ENCODE measurements at places on chromosomes 3 and 15.

DNA sequence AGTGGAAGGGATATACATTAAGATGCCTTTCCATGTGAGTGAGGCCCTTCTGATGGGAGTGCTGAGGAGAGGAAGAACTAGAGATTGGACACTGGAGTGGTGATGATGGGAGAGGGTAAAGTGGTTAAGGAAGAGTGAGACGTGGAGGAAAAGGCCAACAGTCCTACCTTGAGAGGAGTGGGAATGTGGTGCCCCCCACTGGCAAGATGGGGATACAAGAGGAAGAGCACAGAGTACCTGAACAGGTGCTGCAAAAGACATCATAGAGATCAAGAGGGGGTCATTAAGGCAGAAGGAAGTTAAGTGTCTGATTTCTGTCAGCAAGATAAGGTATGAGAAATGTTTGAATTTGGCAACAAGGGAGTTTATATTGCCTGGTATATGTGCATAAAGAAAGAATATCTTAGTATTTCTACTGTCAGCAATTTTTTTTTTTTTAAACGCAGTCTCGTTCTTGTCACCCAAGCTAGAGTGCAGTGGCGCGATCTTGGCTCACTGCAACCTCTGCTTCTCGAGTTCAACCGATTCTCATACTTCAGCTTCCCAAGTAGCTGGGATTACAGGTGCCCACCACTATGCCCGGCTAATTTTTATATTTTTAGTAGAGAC, 34.0 kb downstream of the ARIH2 start:
- peak; percentile 53 for DNase-seq

- no peak for DNase-seq
These were observed 88.3 kb upstream of the FRMD4B start for GRCh38 chr3:69474186-69474585.

- no peak for DNase-seq
These were observed 4.9 kb downstream of the CADPS start for GRCh38 chr3:62870321-62870720.

DNA sequence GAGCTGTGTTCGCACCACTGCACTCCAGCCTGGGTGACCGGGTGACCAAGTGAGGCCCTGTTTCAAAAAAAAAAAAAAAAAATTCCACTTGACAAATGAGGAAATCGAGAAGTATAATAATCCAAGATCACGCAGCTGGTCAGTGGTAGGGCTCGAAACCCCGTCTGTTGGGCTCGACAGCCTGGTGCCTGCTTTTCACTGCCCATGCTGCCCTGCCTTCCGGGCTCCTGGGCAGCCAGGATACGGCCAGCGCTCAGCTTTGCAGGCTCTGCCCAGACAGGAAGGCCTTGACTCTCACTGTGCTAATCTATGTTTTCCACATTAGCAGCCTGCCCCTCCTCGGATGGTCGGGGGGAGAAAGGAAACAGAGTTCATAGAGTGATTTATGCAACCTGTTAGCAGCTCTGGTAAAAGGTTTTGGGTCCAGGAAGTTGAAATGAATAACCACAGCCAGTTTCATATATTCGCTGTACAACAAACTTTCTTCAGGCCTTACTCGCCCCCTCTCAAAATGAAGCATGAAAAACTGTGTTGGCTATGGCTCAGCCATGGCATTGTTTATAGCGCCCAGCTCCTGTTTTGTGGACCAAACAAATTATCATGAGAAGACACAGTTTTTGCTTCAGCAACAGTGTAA, 108.8 kb downstream of the XXYLT1 start:
- no peak for DNase-seq

- no peak for DNase-seq
These were observed 13.5 kb downstream of the IQGAP1 start for GRCh38 chr15:90401495-90401894.

DNA sequence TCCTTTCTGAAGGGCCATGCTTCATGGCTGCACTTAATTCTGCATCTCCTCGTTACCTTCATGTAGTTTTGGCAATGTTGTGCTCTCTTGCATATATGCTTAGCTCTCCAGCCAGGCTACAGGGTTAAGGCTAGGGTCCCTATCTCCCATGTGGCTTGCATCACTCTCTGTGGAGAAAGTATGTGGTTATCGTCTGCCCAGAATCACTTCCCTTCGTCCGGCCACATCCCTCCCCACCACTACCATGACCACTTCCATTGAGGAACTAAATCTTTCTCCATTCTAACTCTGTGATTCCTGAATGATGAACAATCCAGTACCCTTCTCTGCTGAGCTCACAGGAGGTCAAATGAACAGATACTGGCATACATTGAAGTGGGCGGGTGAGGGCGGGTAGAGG, 34.0 kb downstream of the WWTR1 start:
- DNase-seq: no peak

GRCh38 chr3:8869613-8870012, 93.7 kb downstream of the RAD18 start:
- DNase-seq: no peak

GRCh38 chr3:33848624-33849347, 50.4 kb downstream of the PDCD6IP start:
- no peak for DNase-seq

GRCh38 chr3:16524196-16524595, 10.7 kb upstream of the RFTN1 start:
- DNase-seq: no peak

DNA sequence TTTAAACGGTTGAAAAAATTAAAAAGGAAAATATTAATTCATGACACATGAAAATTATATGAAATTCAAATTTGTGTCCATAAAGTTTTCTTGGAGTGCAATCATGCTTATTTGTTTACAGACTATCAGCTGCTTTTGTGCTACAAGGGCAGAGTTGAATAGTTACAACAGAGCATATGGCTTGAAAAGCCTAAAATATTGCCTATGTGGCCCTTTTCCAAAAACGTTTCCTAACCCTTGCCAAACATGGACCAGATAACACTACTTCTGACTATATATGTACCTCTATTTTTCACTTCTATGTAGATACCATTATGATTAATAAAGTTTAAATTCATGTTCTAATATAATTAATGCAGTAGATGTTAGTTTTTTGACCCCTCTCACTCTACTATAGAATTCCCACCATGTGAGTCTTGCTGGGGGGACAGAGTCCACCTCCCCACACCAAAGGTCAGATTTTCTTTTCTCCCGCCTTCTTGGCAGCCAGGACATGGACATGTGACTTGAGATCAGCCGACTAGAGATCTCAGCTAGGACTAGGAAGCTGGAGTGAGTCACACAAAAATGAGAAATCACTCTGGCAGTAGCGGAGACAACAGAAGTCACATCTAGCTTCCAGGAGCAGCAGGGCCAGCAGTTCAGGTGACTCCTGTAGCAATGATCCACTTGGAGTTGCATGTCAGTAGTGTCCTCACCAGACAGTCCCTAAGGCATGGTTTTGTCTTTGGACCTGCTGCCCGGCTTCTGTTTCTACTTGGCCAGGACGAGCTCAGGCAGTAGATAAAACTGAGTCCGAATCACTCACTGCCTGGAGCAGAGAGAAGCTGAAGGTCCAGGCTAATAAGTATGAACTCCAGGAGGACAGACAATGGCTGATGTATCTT, 22.4 kb downstream of the CIAO2A start:
- DNase-seq: no peak

GRCh38 chr15:27514526-27514925, 543.5 kb downstream of the GABRG3 start:
- no peak for DNase-seq

GRCh38 chr15:85116066-85116465, 134.4 kb downstream of the PDE8A start:
- no peak for DNase-seq

DNA sequence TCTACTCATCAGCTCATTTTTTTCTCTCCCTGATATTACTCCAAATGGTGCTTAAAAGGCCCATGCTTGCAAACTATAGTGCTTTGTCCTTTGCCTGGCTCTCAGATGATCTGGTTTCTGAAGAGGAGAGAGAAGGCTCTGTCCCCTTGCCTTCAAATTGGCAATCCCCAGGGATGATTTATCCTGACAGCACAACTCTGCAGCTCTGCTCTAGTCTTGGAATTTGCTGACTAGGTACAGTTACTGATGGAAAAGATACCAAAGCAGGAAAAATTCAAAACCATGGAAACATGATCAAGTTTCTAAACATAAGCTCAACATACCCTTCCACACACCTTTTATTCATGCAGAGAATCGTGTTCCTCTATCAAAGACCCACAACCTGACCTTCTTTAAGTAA, 106.7 kb upstream of the CADPS start:
- DNase-seq: no peak

- DNase-seq: no peak
These were observed 101.2 kb downstream of the NFKBIZ start for GRCh38 chr3:101950510-101950909.

GRCh38 chr3:19250959-19251610, 102.8 kb downstream of the KCNH8 start:
- no peak for DNase-seq

DNA sequence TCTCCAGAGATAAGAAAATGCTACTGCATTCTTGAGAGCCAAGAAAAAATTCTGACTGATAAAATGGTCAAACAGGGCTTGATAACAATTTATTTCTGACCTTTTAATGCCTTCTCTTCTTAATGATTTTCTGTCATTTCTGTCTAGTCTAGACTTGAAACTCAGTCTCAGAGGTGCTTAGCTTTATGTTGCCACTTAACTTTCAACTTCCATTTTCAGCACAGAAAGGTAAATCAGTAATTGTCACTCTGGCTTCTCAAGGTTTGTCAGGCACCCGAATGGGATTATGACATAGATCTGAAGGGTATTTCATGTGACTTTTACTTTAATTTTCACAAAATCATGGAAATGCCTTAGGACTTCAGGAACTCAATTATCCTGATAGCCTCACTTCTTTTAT, 155.4 kb upstream of the GBE1 start:
- no peak for DNase-seq

DNA sequence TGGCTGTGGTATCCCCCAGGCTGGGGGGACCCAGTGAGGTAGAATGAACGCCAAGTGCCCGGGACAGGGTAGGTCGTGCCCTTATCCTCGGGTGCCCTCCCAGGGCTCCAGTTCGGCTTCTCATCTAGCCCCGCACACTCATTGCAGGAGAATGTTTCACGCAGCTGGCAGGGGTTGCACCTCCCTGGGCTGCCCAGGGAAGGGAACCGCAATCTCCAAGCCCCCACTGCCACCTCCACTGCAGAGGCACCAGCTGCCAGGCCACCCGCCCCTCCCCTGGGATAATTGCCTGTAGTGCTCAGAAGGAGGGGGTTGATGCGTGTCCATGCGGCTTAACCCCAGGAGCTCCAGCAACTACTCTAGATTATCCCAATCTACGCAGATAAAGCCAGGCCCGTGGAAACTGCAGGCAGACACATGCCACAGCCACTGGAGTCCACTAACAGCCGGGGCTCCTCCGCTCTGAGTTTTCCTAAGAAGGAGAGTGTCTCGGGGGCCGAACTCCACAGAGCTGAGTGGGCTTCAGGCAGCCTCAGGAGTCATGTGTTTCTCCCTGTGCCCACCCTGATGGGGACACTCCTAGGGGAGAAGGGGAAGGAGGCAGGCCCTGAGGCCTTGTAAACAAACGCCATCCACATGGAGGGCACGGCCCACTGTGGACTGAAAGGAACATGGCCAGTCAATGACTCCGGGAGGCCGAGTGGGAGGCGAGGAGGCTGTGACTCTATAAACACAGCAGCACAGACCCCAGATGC, 137.2 kb upstream of the IQSEC1 start:
- no peak for DNase-seq

DNA sequence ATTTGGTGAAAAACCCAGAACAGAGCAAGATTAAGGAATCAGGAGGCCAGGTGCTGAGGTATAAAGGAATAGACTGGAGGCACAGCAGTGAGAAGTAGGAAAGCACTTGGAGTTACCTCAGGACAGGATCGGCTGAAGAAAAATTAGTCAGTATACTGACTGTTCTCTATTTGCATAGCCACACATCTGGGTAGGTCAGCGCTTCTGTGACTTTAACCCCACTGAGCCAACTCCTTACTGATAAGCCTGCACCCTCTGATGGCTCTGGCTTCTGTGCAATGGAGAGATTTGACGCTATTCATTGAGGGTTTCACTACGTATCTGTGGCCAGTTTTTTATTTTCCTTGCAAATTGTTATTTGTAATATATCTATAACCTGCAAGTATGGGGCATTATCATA, 22.3 kb downstream of the MECOM start:
- no peak for DNase-seq

- no peak for DNase-seq
These were observed 39.0 kb downstream of the GPR160 start for GRCh38 chr3:170076715-170077238.

DNA sequence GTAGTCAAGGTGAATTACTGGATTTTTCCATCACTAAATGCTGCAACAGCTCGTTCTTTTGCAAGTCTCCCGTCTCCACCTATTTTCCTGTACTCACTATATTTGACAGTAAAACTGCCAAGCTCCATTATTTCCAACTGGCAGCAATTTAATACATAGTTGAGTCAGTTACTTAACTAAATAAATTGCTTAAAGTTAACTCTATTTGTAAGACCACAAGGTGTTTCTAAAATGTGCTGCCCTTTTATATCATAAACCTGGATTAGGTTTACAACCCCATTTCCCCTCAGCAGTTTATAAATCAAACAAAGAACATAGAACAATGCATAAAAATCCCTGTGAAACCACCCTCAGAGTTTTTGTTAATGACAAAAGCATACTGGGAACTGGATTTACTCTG, 211.4 kb upstream of the DPH6 start:
- DNase-seq: no peak

- DNase-seq: no peak
These were observed 107.0 kb downstream of the ALCAM start for GRCh38 chr3:105473521-105474223.

DNA sequence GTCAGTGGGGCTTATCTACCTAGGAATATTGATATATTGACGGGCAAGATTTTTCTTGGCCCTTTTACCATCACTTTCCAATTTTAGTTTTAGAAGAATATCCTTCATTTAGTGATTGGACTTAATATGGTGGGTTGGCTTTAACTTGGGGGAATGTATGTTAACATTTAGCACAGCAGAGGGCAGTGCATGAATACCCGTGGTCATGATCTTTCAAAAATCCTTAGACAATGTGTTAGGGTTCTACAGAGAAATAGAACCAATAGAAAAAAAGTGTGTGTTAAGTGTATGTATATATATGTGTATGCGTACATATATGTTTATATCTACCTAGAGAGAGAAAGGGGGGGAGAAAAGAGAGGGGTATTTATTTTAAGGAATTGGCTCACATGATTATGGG, 36.9 kb downstream of the GPR171 start:
- no peak for DNase-seq

DNA sequence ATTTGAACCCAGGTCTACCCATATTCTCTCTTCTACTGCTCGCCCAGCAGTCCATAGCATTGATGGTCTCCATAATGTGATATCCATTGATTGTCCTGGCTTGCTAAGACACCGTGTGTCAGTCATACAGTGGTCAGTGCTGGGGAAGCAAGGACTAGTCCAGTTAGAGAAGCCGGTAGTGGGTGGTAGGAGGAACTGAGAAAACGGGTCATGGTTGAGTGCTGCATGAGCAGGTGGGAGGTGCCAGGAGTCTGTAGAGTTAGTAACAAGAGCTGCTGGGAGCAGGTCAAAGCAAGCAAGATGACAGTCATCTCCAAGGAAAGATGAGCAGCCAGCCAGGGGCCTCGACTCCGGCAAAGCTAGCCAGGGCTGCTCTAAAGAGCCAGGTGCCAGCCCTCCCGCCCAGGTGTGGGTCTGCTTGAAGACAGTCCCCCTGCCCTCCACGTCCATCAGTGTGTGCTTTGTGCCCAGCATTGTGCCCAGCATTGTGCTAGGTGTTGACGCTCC, 29.5 kb upstream of the USP3 start:
- DNase-seq: no peak
